ENCODE measurements at places on chromosomes 1 and 21.

GRCh38 chr21:35428489-35428888, 379.4 kb upstream of the RUNX1 start:
- no peak for DNase-seq

GRCh38 chr1:12059722-12060464, 3.2 kb upstream of the TNFRSF8 start:
- no peak for DNase-seq

- DNase-seq = no peak
Measured at GRCh38 chr1:113142791-113143190, 69.8 kb downstream of the LRIG2 start.

GRCh38 chr1:162973381-162973795, 95.8 kb upstream of the RGS4 start:
- DNase-seq = no peak

Data from GM19239 (cell line).